HL-60 (cell line): ENCODE measurements at places on chromosomes 3 and 15.
A peak's percentile ranks its signal among the peaks of the same experiment; 100 is the strongest.

GRCh38 chr3:74423867-74424266 is 190.6 kb downstream of the CNTN3 start:
- no peak for DNase-seq

DNA sequence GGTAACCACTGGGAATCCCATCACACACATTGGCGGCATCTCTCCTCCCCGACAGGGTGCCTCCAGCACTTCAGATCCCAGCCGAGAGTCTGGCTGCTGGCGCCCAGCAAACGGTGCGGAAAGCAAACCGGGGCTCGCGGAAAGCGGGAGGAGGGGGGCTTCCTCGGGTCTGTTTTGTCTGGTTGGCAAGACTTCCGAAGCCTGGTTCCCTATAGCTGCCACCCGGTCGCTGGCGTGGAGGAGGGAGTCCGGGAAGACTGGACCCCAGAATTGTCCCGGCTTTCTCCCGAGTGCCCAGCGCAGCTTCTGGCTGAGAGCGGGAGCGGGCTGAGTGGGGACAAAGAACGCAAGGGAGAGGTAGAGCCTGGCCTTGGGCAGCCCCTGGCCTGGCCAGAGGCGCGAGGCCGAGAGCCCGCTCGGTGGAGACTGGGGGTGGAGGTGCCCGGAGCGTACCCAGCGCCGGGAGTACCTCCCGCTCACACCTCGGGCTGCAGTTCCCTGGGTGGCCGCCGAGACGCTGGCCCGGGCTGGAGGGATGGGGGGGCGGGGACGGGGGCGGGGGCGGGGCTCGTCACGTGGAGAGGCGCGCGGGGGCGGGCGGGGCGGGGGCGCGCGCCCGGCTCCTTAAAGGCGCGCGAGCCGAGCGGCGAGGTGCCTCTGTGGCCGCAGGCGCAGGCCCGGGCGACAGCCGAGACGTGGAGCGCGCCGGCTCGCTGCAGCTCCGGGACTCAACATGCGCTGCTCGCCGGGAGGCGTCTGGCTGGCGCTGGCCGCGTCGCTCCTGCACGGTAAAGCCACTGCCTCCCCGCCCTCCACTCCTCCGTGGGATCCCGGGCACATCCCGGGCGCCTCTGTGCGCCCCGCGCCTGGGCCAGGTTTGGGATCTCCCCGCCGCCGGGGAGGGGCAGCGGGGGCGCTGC is at the start of gene CHRNA7:
Gene CHRNA7 (plus strand): TSS at position 654 of the 920 bp plus-strand sequence. CDS start 80 bp downstream, at position 734.
- DNase-seq, result peak; percentile 18

GRCh38 chr3:158912621-158913020 is 110.8 kb downstream of the MFSD1 start:
- no peak for DNase-seq

- DNase-seq, result no peak
These were observed 13.8 kb downstream of the RBM5 start for GRCh38 chr3:50102558-50102957.

DNA sequence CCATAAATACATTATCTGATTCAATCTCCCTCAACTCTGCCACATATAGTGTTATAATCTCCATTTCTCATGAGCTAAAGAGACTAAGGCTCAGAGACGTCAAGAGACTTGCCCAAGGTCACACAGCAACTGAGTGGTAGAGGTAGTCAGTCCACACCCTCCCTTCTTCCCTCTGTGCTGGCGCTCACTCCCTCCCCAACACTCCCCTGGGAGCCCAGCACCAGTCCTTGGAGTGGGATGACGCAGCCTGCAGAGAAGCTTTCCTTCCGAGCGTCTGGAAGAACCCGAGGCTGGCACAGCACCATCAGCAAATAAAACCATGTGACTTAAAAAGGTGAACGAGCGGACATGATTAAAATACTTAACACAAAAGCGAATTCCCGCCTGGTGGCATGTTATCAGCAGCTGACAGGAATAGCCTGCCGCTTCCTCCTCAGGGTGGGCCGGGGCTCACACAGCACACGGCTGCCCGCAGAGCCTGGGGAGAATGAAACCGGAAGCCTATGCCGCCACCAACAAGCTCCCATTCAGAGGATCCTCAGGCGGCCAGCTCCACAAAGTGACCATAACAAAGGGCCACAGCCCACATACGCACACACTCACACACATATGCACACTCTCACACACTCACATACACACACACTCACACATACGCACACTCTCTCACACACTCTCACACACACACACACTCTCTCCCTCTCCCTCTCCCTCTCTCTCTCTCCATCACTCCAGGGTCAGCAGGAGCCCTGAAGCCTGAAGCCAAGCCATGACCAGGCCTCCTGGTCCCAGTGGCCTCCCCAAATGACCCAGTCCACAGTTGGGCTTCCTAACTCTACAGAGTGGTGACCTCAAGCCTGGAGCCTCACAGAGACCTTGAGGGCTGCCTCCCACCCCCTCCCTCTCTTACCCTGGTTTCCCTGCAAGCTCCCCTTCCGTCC is 120.5 kb downstream of the XXYLT1 start:
- peak; percentile 26 for DNase-seq

- DNase-seq, result no peak
These were observed 762.7 kb upstream of the CFAP20DC start for GRCh38 chr3:59812237-59813147.

DNA sequence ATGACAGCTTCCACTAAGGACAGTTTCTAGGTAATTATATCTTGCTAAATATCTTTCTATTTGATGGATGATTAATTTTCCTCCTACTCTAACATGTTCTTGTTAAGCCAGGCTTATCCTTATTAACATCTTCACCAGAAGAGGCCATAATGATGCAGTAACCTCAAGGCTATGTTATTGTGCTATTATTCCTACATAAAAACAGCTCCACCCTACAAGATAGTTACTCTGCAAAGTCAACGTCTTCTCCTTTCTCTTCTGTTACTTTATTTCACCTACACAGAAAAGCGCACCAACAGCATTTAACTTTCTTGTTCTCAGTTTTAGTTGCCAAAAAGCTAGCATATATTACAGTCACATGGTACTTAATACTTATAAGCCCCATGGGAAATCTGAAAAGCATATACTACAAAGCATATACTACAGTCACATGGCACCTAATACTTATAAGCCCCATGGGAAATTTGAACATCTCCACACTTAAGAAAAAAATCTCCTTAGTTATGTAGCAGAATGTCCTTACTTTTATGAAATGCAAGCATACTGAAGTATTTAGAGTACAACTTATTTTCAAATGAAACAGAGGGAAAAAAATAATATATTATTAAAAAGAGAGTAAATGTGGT is 13.4 kb downstream of the ADAM10 start:
- no peak for DNase-seq

GRCh38 chr3:50587373-50587772 is 18.1 kb downstream of the HEMK1 start:
- no peak for DNase-seq

GRCh38 chr3:105502333-105502732 is 135.6 kb downstream of the ALCAM start:
- no peak for DNase-seq

GRCh38 chr3:185739264-185739701 is 85.6 kb downstream of the IGF2BP2 start:
- no peak for DNase-seq

GRCh38 chr3:99789011-99789721 is 28.5 kb upstream of the CMSS1 start:
- peak; percentile 31 for DNase-seq

DNA sequence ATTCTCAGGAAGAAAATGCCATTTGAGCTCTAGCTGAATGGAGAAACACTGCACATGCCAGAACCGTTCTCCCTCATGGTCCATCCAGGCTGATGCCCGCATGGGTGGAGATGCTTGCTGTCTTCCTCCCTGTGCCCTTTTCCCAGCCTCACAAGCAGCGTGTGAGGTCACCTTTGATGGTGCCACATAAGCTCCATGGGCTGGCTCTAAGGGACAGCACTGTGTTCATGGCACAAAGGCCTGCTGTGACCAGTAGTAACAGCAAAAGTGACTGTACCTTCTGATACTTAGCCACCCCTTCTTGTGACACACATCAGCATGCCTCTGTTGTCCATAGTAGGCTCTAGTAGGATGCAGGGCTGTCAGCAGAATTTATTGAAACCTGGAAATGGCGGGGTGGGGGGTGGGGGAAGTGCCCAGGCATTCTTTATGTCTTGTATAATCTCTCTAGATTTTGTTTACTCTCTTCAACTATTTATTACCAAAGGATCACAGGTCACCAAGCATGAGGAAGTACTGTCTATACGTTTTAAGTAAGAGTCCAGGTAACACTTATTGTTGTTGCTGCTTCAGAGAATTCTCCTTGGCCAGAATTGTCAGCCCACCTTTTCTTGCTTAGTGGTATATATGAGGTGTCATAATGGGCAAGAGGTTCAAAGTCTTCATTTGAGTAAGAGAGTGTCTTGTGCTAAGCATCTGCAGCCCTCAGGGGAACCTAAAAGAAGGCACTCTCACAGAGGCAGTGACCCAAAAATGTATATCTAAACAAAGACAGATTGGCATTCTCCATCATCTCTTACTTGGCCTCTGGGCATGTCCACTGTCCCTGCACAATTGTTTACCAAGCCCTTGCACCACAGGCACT is 56.5 kb downstream of the RAB7A start:
- DNase-seq, result no peak

DNA sequence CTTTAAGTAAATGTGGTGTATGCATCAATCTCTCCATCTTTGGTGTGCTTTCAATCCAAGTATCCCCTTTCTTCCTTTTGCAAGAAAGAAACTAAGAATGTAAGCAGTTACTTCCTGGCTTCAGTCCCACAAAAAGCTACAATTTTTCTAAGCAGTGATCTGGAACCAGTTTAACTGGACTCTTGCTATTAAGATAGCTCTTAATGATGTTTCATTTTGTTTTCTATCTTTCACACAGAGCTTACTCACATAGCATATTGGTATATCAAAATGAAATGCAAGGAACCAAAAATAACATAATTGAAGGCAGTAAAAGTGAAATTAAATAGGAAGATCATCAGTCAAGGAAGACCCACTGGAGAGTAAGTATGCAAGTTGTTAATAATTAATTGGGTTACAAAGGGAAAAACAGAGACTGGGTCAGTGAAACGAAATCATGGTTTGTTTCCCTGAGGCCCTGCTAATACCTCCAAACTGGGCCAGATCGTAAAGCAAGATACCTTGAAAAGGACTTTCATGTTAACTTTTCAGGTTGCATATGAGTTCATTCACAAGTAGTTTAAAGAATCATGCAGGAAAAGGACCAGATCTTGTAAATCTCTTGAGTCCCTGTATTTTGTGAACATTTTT is 41.9 kb downstream of the GPR160 start:
- DNase-seq, result no peak

DNA sequence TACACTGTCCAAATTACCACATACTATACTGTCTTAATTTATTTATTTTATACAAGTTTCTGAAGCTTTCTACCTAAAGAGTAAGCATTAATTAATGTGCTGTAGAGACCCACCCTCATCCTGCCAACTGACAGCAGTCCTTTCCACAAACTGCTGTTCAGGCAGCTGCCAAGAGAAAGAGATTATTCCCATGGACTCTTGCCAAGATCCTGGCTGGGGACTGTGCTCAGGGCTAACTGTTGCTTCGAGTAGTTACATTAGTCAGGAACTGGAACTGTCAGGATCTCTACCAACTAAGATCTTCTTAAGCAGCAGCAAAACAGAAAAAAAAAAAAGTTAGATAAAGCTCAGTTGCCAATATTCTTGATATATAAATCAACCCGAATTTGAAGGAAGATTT is 398.8 kb downstream of the MECOM start:
- DNase-seq, result no peak

GRCh38 chr15:68538311-68538710 is 40.5 kb upstream of the CORO2B start:
- no peak for DNase-seq

DNA sequence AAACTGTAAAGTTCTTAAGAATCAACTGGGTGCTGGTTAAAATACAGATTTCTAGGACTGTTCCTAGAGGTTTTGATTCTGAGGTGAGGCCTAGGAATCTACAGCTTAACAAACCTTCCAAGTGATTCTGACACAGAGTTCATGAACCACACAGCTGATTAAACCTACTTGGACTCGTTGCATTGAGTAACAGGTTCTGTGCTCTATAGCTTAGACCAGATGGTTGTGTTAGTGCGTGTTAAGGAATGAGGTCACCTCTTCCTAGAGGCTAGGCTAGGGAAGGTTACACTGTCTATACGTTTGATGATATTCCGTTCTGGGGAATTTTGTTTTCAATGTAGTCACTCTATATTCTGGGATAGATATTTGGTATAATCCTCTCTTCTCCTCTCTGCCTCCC is 21.9 kb downstream of the EID1 start:
- DNase-seq, result no peak

DNA sequence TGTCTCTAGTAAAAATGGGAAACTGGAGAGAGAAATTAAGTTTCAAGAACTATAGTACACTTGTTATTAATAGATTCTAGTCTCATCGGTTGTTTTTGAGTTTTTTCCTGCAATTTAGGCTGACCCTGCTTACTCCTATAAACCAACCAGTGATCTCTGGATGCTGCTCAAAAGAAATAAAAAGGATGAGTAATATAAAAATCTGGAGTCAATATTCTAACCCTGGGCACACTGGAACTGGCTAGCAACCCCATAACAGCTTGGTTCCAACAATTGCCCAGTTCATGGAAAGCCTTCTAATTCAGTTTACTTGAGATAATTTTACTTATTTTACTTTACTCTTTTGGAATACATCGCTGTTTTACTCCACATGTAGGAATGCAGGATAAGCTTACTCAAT is 211.6 kb downstream of the GBE1 start:
- no peak for DNase-seq

DNA sequence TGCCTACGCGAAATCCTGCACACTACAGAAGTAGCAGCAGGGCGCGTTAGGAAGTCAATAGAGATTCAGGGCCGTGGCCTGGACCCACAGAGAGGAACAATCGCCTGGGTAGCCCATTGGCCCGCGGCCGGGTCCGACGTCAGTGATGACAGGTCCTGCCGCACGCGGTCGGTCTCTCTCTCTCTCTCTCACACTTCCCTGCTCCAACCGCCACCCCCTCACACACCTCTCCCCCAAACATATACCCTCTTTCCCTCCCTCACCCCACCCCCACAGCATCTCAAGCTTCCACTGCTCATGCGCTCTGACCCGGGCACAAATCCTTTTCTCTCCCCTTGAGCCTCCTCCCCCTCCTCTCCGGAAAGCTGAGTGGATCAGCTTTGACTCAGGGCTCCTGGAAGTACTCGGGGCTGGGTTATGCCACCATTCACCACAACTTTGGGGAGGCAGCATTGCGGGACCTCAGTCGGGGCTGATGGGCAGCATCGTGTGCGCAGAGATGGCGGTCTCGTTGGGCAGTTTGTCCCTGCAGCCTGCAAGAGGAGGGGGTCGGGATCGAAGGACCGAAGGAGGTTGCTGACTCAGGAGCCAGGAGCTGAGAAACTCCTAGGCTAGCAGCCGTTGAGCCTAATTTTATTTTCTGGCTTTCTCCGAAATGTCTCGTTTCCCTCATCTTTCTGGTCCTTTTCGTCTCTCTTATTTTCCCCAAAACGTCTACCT is 9.0 kb downstream of the ZIC4 start:
- DNase-seq, result no peak

- DNase-seq, result no peak
These were observed 493.3 kb downstream of the FOXP1 start for GRCh38 chr3:71090207-71090606.

DNA sequence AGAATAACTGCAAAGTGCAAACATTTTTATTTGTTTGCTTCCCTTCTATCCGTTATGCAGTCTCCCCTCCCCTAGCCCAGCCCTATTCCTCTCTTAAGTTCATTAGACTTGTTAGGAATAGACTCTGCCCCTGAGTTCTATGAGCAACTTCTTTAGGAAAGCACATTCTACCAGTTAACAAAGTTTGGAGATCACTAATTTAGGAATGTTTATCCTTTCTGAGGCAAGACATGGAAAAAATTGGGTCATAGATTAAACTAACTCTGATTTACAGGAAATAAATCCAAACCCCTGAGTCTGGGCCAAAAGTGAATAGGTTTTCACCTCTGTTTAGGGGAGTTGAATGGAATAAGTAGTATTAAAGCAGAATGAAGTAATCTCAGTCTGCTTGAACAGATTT is 34.4 kb downstream of the C3orf80 start:
- no peak for DNase-seq
